ENCODE measurements at places on chromosomes 4 and X. TPM values are rescaled to one million over a fixed set of nuclear protein-coding genes. Genes with fewer than 3 reads are reported as not detected.

DNA sequence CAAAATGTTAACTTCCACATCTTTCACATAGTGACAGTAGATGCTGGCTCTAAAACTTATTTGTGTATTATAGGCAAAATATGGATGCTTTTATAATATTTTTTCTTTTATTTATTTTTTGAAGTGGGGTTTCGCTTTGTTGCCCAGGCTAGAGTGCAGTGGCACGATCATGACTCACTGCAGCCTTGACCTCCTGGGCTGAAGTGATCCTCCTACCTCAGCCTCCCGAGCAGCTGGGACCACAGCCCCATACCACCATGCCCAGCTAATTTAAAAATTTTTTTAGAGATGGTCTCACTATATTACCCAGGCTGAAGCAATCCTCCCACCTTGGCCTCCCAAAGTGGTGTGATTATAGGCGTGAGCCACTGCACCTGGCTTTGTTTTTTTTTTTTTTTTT, 48.6 kb downstream of the ZFX start:
- DNase-seq, result no peak

The OCIAD2 gene
- total RNA-seq, result 27.5 TPM

DNA sequence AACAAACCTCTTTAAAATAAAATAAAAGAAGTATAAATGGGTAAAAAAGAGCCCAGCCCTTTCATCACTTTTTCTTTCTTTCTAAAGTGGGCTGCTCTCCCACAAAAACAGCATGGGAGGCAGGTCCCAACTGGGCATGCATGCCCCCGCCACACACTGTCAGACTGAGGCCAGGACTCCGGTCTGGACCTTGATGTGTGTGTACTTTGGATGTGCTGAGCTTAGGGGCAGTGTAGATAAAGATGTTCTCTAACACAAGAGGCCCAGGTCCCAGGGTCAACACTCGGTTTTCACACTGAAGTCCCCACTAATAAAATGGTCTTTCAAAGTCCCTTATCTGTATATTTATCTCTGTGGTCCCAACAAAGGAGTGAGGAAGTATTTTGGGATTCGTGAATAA, 44.4 kb downstream of the ADGRA3 start:
- no peak for DNase-seq

The CHRDL1 gene
- 75.8 TPM for total RNA-seq

GRCh38 chr4:17726911-17727310, 54.5 kb downstream of the FAM184B start:
- DNase-seq, result no peak

GRCh38 chr4:156330436-156331031, 376.9 kb upstream of the CTSO start:
- DNase-seq, result no peak

The CHST7 gene
- total RNA-seq, result 21.9 TPM

The LEF1 gene
- total RNA-seq, result 4.9 TPM

DNA sequence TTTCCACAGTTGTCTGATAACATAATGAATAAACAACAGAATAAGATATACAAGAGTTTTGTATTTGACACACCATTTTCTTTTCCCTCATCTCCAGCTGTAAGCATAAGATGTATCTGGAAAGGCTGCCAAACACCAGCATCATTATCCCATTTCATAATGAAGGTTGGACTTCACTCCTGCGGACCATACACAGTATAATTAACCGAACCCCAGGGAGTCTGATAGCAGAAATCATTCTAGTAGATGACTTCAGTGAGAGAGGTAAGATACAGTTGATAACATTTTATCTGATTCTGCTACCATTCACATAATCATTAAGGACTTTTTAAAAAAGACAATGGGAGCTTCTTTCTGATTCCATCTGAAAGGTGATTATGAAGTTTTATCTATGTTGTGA, 535.2 kb downstream of the GALNTL6 start:
- DNase-seq, result no peak

The ANOS1 gene
- total RNA-seq, result 57.3 TPM

The CDS1 gene
- 37.9 TPM for total RNA-seq

The IL9R gene
- total RNA-seq, result 0.56 TPM

The RHOXF2 gene
- total RNA-seq, result not detected

DNA sequence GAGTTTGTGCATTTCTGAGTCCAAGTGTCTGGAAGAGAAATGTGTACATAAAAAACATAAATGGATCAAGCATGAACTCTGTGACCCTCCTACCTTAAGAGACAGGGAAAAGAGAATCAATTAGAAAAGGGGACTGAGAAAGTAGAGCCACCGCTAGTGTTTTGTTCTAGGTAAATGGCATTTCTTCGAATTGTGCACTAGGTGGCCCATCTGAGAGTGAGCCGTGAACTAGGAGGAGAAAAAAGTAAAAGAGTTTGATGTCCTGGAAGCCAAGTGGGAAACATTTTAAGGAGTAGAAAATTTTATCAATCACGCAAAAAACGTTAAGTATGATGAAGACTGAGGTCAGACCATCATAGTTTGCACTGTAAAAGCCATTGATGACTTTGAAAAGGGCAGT, 55.1 kb downstream of the NAF1 start:
- no peak for DNase-seq

- peak; percentile 75 for DNase-seq
Observed at GRCh38 chrX:40035726-40036125, 62.0 kb downstream of the BCOR start.

GRCh38 chr4:134777606-134778005, 576.0 kb upstream of the PABPC4L start:
- DNase-seq, result peak; percentile 6

- no peak for DNase-seq
Observed at GRCh38 chr4:158238575-158238974, 28.3 kb downstream of the TMEM144 start.

GRCh38 chr4:79934660-79935059, 138.4 kb downstream of the ANTXR2 start:
- no peak for DNase-seq

DNA sequence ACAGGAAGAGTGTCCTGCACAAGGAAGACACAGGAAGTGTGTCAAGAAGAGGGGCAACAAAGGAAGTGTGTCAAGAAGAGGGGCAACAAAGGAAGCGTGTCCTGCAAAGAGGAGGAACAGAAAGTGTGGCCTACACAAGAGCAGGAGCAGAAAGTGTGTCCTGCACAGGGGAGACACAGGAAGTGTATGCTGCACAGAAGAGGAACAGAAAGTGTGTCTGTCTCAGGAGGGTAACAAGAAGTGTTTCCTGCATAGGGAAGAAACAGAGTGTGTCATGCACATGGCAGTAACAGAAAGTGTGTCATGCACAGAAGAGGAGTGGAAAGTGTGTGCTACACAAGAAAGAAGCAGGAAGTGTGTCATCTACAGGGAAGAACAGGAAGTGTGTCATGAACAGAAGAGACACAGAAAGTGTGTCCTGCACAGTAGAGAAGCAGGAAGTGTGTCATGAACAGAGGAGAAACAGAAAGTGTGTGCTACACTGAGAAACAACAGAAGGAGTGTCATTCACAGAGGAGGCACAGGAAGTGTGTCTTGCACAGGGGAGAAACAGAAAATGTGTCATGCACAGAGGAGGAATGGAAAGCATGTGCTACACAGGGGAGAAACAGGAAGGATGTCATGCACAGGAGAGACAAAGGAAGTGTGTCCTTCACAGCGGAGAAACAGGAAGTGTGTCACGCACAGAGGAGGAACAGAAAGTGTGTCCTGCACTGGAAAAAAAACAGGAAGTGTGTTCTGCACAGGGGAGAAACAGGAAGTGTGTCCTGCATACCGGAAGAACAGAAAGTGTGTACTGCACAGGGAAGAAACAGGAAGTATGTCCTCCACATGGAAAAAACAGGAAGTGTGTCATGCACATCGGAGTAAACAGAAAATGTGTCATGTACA, 526.4 kb upstream of the PRKX start:
- DNase-seq, result no peak

DNA sequence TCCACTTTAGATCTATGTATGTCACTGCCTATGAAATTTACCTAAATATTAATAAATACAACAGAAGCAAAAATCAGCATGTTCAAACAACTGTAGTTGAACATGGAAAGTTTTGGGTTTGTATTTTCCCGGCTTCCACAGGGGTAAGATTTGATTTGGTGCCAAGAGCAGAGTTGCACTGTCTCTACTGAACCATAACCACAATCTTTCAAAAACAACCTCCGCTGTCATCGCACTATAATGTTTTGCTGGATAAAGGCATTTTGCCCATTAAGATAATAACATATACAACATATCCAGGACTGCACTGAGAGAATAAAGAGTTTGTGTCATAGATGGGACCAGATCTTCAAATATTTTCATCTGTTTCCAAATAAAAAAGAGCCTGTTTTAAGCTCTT, 94.9 kb downstream of the TENM3 start:
- no peak for DNase-seq

The HOPX gene
- total RNA-seq, result 316 TPM

GRCh38 chr4:108662629-108663028, 12.2 kb downstream of the OSTC start:
- no peak for DNase-seq

GRCh38 chrX:54817220-54817820, 9.8 kb downstream of the MAGED2 start:
- DNase-seq, result no peak

DNA sequence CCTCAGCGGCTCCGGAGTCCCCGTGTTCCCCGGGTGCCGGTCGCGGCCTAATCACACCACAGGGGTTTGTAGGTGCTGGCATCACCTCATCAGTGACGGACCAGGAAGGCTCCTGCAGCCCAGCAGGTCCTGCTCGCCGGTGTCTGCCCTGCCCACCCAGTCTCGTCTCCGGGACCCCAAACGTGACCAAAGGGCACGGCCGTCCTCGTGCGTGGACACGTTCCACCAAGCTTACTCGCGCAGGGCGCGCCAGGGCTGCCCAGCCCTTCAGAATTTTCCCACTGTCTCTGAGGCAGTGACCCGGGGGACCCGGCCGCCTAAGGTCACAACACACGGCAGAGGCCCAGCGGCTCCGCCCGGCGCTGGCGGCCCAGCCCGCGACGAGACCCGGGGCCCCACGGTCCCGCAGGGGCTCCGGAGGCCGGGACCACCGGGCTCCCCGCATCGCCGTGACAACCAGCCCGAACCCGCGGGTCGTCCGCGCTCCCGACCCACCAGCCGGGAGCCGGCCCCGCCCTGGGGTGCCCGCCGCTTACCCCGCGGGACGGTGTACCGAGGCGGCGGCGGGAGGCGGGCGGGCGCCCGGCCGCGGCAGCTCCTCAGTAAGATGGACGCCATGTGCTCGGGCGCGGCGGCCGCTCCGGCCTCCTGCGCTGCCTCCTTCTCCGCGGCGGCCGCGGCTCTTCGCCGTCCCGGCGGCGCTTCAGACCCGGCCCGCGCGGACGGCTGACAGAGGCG, 454 bp downstream of the LETM1 start:
- DNase-seq, result peak; percentile 33

The CCNQ gene
- 43.3 TPM for total RNA-seq

GRCh38 chr4:41134581-41134980, 79.8 kb downstream of the APBB2 start:
- DNase-seq, result peak; percentile 49

The PLXNB3 gene
- 0.67 TPM for total RNA-seq

GRCh38 chr4:88255111-88255510, 29.2 kb downstream of the PPM1K start:
- DNase-seq, result no peak

The HPSE gene
- total RNA-seq, result 3.1 TPM

GRCh38 chr4:135050086-135050717, 848.6 kb upstream of the PABPC4L start:
- DNase-seq, result no peak

The VMA21 gene
- 39.4 TPM for total RNA-seq

GRCh38 chr4:88674565-88674964, 23.1 kb downstream of the NAP1L5 start:
- no peak for DNase-seq

DNA sequence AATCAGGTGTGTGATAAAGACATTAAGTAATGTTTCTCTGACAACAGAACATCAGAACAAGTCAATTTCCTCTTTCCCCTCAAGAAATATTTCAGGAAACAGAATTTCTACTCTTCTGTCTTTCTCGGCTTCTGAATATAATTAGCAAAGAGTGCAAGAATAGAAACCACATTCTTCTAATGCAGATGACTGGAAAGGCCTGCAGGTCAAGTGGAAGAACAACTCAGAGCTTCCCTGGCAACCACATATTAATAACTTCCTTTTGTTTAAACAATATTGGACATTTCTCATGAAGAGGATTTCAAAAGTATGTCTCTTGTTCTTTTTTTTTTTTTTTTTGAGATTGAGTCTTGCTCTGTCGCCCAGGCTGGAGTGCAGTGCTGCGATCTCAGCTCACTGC, 225.5 kb downstream of the PARM1 start:
- no peak for DNase-seq

GRCh38 chr4:125849869-125850268, 535.1 kb downstream of the FAT4 start:
- DNase-seq, result no peak

- peak; percentile 66 for DNase-seq
Observed at GRCh38 chrX:17590892-17591740, 146.2 kb upstream of the SCML1 start.

DNA sequence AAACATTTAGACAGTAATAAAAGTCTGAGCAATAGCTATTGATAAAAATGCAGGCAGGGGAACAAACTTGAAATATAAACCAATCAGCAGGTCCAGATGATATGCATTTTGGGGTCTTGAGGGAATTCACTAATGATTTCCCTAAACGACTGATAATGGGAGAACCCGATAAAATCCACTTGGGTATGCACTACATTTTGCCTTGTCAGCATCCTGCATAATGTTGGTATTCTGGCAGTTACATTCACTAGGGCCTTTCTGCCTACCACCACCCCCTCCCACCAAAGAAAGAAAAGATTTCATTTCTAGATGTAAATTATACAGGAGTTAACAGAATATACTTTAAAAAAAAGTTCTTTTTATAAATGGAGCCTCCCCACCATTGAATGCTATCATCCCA, 63.5 kb upstream of the IL1RAPL2 start:
- DNase-seq, result no peak

- DNase-seq, result no peak
Observed at GRCh38 chrX:150253959-150254620, 109.0 kb upstream of the MAMLD1 start.

DNA sequence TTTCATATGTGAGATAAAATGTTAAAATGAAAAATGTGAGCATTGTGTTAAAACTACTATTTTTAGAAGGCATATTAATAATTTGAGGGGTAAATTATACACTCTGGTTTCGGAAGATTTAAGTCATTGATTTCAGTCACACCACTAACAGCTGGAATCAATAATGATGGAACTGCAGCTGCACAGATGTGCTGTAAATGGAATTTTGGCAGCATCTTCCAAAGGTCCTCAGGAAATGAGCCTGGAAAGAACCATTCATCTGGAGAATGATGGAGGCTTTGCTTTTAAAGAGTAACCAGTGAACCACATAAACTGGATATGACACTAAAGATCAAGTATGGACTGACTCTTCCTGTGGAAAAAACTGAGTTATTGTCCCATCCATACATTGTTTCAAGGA, 759.0 kb upstream of the EPHA5 start:
- DNase-seq, result no peak

The GABRB1 gene
- total RNA-seq, result 0.24 TPM

Measured in thyroid gland (tissue), 4 donors.